ENCODE measurements at places on chromosomes 7 and 10.

- no peak for DNase-seq
Measured at GRCh38 chr10:105149371-105149891, 508.3 kb downstream of the SORCS3 start.

DNA sequence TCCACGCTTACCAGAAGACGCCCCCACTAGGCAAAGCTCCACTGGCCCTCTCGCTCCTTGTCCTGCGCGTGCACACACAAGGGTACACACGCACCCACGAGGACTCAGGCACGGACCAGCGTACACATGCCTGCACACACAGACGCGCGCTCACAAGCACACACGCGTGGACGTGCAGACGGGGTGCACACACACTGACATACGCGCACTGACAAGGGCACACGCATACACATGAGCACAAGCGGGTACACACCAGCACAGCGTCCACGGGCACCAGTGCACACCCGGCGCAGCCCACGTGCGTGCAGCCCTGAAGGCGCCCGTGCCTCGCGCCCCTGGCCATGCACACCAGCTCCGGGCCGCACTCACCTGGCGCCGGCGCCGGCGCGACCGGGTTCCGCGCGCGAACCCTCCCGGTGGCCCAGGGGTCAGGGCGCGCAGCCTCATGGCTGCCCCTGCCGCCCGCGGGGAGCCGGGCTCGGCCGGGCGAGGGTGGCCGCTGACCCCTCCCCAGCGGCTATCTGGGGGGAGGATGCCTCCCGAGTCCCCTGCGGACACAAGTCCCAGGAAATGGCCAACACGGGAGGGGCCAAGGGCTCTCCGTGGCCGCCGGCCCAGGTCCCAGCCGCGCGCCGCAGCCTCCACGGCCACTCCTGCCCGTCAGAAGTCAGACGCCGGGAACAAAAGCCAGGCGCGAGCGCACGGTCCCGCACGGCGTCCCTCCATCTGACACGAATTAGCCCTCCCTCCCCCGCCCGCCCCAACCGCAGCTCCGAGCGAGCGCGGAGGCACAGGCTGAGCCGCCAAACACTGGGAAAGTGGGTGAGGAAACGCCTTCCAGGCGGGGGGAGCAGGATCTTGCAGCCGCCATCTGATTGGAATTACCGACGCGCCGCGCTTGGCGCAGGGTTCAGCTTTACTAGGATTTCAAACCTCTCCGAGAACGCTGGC, 45.0 kb downstream of the TNS3 start:
- DNase-seq = no peak

DNA sequence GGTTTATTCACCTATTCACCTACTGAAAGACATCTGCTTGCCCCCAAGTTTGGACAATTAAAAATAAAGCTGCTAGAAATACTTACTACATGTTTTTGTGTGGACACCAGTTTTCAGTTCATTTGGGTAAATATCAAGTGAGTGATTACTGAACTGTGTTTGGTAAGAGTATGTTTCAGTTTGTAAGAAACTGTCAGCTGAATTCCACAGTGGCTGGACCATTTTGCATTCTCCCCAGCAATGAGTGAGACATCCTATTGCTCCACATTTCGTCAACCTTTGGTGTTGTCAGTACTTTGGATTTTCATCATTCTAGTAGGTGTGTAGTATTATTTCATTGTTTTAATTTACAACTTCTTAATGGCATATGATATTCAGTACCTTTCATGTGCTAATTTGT, 17.4 kb upstream of the IKZF1 start:
- no peak for DNase-seq

DNA sequence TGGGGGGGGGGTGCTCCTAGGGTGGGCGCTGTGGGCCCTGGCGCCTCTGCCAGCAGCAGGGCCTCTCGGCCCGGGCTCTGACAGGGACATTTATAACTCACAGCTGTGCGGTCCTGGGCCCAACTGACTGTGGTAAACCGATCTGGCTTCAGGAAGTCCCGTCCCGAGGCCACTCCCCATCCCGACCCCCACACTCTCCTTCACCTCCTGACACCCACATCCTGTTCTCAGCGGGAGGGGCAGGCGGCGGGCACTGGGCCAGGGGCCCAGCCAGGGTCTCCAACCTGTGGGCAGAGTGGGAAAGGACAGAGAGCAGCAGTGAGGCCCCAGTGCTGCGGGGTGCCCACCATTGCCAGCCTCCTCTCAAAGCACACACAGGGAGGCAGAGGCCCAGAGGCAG, 69.1 kb downstream of the ZMIZ1 start:
- peak; percentile 88 for DNase-seq

- no peak for DNase-seq
Measured at GRCh38 chr10:21092683-21093524, 195.8 kb upstream of the NEBL start.

GRCh38 chr10:94607111-94607510, 61.5 kb downstream of the HELLS start:
- no peak for DNase-seq

GRCh38 chr7:143172354-143172753, 10.9 kb upstream of the TAS2R39 start:
- no peak for DNase-seq

GRCh38 chr7:158453663-158454062, 134.0 kb downstream of the PTPRN2 start:
- no peak for DNase-seq

DNA sequence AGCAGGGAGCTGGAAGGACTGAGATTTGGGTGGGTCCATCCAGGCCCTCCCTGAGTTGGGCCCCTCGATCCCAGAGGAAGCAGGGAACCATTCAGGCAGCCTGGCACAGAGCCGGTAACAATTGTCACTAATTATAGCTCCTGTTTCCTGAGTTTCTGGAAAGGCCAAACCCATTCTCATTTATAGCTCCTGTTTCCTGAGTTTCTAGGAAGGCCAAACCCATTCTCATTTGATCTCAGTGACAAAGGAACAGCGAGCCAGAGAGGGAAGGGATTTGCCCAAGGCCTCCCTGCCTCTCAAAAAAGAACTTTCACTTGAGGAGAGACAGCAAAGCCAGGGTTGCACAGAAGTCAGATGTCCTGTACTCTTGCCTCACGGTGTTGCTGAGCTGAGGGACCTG, 521.9 kb downstream of the TYW1 start:
- no peak for DNase-seq

GRCh38 chr10:89164080-89164479, 43.0 kb downstream of the CH25H start:
- DNase-seq = no peak

- no peak for DNase-seq
Measured at GRCh38 chr10:52742731-52743130, 29.9 kb downstream of the MBL2 start.

GRCh38 chr10:71045936-71046335, 157.6 kb upstream of the PCBD1 start:
- no peak for DNase-seq

GRCh38 chr10:91124016-91124415, 96.4 kb upstream of the PCGF5 start:
- DNase-seq = no peak

DNA sequence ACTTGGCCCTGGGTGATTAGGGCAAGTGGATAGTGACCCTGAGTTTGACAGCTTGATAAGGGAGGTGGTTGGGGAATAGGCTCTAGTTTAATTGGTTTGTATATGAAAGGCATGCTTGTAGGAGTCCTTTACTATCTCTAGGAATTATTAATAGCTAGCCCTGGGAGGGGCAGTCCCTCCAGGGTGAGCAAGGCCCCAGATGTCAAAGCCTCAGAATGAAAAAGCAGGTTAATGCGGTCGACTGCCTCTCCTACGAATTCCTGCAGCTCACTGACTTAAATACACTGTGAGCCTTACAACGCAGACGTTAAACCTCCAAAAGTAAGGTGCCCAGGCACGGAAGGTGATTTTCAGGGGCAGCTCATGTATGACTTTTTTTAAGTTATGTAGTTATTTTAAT, 5.2 kb upstream of the BTBD16 start:
- no peak for DNase-seq

DNA sequence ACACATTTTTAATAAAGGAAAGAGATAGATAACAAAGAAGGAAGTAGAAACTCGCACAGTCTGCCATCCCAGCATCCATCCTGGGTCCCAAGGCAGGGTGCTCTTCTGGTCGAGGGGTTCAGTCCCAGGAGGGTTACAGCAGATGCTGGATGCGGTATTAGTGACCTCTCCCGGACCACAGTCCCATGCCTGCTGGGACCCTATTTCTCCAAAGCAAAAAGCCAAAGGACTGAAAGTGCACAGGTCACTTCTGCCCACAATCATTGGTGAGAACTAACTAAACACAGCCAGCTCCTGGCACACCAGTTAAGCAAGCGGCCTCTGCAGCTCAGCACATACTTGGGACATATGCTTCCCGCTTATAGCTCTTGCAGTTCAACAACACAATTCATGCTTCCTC, 96.1 kb upstream of the HABP2 start:
- DNase-seq = no peak

- peak; percentile 66 for DNase-seq
Measured at GRCh38 chr7:100655908-100656674, at the start of gene ACTL6B. Gene ACTL6B (minus strand): TSS chr7:100656448. CDS start chr7:100656354, 94 bp downstream.

GRCh38 chr10:123865880-123866279, 25.7 kb downstream of the CPXM2 start:
- no peak for DNase-seq

GRCh38 chr7:102111061-102112041, 175.3 kb upstream of the SH2B2 start:
- no peak for DNase-seq

- no peak for DNase-seq
Measured at GRCh38 chr10:44195112-44196007, 189.5 kb downstream of the CXCL12 start.

DNA sequence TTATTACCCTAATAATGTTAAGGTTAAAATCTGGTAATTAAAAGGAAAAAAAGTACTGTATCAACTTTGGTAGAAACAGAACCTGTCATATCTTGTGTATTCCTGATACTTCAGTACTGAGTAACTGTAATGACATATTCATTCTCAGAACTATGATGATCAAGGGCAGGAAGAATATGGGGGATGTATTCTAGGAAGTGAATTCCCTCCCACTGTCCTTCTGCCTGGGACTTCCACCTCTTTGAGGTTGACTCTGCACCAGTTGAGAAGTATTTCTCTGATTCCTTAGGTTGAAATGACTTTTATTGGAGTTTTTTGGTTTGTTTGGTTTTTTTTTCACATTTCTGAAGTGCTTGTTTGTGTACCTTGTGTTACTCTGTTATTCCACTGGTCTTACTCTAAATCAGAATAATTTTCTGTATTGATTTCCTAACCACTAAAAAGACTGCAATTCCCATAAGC, 36.9 kb downstream of the WASL start:
- no peak for DNase-seq

GRCh38 chr7:70131817-70132216, 533.5 kb downstream of the AUTS2 start:
- DNase-seq = no peak

- DNase-seq = no peak
Measured at GRCh38 chr7:2231992-2232765, 566 bp downstream of the MAD1L1 start.

GRCh38 chr7:150428671-150429451, 21.6 kb upstream of the GIMAP8 start:
- no peak for DNase-seq

- DNase-seq = no peak
Measured at GRCh38 chr7:42380401-42380800, 143.4 kb upstream of the GLI3 start.

GRCh38 chr10:6009150-6009549, 31.8 kb upstream of the IL15RA start:
- DNase-seq = no peak
